ENCODE measurements at places on chromosomes 11 and 22.

GRCh38 chr11:61042961-61043540, 59.2 kb upstream of the CD5 start:
- no peak for DNase-seq

- no peak for DNase-seq
Observed at GRCh38 chr11:19474954-19475721, 234.4 kb upstream of the E2F8 start.

- no peak for DNase-seq
Observed at GRCh38 chr22:43996170-43996980, 27.7 kb upstream of the PARVB start.

DNA sequence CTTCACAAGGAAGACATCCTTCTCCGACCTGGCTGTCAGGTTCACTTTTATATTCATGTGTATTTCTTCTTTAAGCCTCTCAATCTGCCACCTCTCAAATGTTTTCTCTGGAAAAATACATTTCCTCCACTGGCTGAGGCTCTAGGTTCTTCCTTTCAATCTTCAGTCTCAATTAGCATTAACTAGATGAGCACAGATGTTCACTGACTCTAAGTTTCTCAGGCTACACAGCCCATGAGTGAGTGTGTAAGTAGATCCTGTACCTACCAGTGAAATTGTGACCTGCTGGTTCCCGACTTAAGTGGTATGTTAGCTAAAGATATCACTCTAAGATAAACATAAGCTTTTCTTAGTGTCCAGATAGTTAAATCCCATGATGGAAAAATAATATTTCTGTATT, 206.9 kb downstream of the ADAMTS15 start:
- no peak for DNase-seq

DNA sequence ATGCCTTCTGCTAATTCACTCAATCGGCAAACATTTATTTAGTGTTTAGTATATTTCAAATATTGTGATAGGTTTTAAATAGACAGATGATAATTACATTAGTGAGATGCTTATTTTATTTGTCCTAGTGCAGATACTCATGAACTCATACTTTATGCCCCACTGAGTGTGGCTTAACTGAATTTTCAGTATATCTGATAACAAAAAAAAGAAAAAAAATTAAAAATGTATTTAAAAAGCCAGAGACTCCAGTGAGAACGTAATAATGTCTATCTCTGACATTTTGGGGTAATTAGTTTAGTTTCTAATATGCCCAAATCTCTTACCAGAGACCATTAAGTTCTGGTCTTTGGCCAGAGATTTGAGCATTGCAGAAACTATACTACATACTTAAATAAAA, 332.6 kb upstream of the CHORDC1 start:
- DNase-seq = no peak

GRCh38 chr11:57547854-57548377, 10.5 kb downstream of the SMTNL1 start:
- no peak for DNase-seq

- DNase-seq = no peak
Observed at GRCh38 chr11:35271031-35271430, 132.1 kb downstream of the CD44 start.

- no peak for DNase-seq
Observed at GRCh38 chr11:75242722-75243600, 2.4 kb downstream of the TPBGL start.
